GM13976 (cell line): ENCODE measurements at places on chromosomes 12 and 14.

DNA sequence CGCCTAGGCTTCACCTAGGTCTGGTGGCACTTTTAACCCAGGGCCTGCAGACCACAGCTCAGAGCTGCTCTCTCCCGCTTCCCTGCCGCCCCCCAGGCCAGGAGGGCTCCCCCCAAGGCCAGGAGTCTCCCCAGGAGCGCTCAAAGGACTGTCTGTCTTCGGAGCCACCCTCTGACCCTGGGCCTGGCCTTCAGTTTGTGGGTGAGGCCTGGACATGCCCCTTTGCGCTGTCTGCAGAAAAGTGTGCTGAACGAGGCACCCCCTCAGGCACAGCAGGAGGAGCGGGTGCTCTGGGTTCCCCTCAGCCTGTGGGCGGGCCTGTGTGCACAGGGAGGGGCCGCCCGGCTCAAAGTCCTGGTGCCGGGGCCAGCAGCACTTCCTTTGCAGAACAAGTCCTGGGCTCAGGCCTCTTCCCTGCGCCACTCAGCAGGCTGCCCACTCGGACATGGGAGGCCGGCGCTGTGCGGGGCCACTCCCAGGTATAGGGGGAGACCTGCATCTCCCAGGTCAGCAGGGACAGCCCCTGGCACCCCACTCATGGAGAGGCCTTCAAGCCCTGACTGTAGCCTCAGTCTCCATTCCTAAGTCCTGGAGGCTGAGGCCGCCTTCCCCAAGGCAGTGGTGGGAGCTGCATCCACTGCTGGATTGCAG lies 14.3 kb downstream of the DEGS2 start:
- no peak for DNase-seq

DNA sequence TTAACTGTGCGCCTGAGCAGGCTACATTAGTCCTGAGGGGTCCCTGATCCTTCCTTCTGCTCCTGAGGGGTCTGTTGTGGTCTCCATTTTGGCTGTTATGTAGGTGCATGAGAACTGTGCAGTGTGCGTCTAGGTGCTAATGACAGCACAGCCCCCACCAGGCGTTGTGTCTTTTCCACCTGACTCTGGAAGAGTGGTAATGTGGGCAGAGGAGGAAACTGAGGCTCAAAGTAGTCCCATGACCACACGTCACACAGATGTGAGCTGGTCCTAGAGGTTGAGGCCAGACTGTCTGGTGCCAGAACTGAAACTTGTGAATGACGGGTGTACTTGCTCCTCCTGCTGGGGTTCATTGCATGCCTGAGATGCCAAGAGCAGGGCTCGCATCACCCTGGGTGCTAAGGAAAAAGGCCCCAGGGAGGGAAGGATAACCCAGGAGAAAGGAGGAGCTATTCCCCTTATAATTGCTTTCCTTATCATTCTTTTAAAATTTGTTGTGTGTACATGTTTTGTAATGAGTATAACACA lies 111.8 kb downstream of the SLC25A47 start:
- no peak for DNase-seq

- DNase-seq = no peak
Measured at GRCh38 chr14:24802236-24802635, 168.2 kb upstream of the GZMB start.

GRCh38 chr14:104390221-104390931 lies 189.2 kb upstream of the C14orf180 start:
- peak; percentile 34 for DNase-seq

GRCh38 chr14:98927986-98928385 lies 344.0 kb downstream of the BCL11B start:
- DNase-seq = no peak
